ENCODE measurements at places on chromosomes 2 and 18.

DNA sequence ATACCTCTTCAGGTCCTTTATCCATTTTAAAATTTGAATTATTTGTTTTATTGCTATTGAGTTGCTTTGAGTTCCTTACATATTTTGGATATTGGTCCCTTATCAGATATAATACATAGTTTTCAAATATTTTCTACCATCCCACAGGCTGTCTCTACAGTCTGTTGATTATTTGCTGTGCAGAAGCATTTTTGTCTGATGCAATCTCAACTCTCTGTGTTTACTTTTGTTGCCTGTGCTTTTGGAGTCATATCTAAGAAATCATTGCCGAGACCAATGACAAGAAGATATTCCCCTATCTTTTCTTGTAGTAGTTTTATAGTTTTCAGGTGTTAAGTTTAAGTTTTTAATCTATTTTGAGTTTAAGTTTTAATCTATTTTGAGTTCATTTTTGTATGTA lies 25.2 kb upstream of the RASGRP3 start:
- peak; percentile 25 for DNase-seq

- no peak for DNase-seq
Observed at GRCh38 chr2:73133566-73134197, 20.9 kb upstream of the RAB11FIP5 start.

DNA sequence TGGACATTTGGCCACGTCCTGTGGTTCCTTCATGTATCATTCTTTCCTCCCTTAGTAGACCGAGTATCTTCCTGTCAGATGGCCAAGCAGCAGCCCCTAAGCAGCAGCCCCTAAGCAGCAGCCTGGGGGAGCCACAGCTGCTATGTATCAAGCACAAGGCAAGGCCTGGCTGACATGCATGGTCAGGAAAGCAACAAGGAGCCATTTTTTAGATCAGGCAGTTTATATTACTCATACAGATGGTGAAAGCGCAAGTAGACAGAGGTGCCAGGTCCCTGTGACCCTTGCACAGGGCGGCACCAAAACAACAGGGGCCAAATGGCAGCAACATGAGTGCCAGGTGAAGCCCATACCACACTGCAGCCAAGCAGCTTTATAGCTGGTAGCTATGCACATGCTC lies 22.1 kb downstream of the CHCHD5 start:
- DNase-seq, result no peak

DNA sequence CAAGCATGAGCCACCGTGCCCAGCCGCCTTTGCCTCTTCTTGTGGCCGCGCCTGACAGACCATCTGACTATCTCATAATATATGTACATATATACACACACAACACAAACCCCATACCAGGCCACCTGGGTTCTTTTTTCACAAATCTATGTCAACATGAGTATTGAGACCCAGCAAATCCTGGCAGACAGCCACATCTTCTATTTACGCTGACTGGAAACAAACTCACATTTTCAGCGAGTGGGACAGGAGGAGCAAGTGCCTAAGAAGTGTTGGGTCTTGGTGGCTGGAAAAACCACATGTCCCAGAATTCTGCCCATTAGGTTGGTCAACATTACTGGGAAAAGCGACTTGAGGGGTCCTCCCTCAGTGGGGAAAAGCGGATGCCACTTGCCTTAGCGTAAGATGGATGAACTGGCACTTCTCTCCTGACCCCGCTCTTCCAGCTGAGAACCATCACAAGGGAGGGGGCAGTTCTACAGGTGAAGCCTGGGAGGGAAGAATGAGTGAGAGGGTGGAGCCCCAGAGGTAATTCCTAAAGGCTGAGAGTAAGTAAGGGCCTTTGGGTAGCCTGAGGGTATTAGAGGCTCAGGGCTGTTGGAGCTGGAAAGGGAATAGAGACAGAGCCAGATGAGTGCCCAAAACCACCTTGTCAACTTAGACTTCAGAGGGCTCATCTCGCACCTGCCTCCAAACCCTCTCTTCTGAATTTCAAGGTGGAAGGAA lies 1.9 kb downstream of the SCYGR3 start:
- no peak for DNase-seq

DNA sequence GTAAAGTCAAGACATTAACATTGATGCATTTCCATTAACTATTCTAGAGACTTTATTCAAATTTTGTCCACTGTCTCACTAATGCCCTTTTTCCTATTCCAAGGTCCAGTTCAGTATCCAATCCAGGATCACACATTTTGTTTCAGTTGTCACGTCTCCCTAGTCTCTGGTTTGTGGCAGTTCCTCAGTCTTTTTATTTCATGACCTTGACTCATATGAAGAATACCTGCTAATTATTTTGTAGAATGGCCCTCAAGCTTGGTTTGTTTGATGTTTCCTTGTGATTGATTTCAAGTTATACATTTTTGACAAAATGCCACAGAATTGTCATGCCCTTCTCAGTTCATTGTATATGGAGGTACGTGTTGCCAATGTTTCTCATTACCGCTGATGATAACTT lies 145.2 kb downstream of the FHOD3 start:
- no peak for DNase-seq

DNA sequence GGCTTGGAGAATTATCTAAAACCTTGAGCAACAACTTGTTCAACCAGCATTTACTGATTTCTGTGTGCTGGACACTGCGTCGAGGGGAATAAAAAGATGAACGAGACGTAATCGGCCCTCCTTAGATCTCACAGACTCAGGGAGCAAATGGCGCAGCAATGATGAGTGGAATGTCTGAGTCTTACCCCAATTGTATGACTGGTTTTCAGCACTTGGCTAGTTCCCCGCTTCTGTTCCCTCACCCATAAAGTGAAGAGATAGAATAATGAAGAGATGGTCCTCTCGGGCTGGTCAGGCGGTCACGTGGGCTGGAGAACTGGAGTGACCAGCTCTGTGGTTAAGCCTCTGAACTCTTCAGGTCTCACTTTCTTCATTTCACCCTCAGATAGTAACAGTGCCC lies 17.3 kb upstream of the GATA6 start:
- no peak for DNase-seq

- no peak for DNase-seq
Observed at GRCh38 chr2:213959589-213959988, 451.3 kb upstream of the VWC2L start.

DNA sequence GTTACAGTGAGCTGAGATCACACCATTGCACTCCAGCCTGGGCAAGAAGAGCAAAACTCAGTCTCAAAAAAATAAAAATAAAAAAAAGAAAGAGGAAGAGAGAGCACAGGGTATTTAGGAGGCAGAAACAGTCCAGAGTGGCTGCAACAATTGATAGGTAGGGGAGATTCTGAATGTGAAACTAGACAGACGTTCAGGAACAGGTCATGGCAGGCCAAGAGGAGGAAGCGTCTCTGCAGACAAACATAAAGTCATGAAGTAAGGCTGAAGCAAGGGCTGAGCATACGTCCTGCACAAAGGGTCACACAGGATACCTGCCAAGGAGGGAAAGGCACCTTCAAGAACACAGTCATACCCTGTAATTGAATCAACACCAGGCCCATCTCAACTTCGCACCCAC lies 64.1 kb upstream of the ZNF532 start:
- DNase-seq, result no peak

DNA sequence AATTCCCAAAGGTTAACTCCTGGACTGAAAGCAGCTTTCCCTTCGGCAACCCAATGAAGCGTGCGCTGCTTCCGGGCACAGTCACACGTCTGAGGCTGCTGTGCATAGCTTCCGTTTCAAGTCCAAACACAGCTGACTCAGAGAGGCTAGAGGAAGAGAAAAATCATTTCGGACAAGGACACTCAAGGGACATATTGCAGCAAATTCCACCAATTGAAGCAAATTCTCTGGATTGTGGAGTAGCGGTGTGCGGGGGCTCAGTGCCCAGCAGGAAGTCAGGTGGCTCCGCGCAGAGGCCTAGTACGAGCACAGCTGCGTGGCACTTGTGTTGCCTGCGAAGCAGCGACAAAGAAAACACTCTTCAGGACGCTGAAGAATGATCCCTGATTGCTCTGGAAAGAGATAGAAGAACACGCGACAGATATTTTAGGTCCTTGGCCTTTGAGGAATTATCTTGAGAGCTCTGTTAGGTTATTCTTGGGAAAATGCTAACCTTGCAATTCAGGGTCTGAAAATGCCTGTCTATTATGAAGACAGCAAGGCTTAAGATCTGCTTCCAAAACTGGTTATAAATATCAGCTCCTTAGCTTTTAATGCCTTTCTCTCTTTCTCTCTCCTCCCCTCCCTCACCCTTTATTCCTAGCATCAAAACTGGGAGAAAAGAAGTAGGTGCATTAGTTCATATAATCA lies 352.6 kb upstream of the DLGAP1 start:
- DNase-seq, result no peak

DNA sequence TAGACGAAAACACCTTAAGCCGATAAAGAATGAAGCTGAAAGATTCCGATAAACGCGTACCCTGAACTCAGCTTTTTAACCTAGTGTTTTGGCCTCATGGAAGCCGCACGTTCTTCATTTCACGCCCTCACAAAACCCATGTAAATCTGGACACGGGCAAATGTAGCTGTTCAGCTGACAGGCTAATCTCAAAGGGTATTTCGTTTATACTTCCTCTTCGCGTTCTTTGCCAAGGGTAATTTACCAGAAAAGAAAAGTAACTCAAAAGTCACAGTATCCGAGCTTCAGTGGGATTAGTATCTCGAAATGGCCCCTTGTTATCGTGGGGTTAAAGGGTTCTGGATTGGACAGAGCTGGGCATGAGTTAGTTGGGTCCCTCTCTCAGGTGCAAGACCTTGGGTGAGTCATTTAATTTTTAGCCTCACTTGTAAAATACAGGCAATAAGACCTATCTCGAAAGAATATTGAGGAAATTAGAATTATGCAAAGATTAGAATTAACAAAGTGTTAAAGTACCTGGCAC lies 22.0 kb upstream of the STPG4 start:
- DNase-seq, result no peak

GRCh38 chr2:232389327-232389726 lies 10.8 kb downstream of the ALPP start:
- peak; percentile 26 for DNase-seq
